ENCODE measurements at places on chromosomes 12 and 14.
A peak's percentile ranks its signal among the peaks of the same experiment; 100 is the strongest.

- peak; percentile 59 for DNase-seq
These were observed 34.8 kb downstream of the DLK1 start for GRCh38 chr14:100761481-100761880.

DNA sequence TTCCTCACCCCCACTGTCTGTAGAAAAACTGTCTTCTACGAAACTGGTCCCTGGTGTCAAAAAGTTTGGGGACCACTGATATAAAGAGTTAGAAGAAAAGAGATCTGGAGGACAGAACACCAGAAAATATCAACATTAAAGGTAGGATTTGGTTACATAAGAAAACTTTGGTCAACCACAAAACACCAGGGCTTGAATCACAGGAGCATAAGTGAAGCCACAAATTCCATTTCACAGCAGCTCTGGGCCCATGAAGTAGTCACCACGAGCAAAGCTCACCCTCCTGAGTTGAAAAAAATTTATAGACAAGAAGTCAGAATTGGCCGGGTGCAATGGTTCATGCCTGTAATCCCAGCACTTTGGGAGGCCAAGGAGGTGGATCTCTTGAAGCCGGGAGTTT is 19.4 kb downstream of the RALGAPA1 start:
- peak; percentile 10 for DNase-seq

DNA sequence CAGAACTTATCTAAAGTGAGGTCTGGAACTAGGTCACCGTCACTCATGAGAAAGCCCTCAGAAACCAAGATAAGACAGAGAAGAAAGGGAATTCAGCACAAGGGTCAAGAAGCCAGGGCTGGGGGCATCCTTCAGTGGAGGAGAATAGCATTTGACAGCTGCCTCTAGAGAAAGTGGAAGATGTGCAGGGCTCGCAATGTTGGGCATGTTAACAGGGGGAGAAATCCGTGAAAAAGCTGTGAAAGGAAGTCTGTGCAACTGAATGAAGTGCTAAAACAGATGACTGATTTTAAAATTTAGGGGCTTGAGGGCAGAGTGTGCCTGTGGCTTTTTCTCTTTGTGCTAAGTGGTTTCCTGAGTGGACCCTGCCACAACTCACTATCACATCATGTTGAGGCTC is 97.7 kb upstream of the IFNG-AS1 start:
- no peak for DNase-seq

DNA sequence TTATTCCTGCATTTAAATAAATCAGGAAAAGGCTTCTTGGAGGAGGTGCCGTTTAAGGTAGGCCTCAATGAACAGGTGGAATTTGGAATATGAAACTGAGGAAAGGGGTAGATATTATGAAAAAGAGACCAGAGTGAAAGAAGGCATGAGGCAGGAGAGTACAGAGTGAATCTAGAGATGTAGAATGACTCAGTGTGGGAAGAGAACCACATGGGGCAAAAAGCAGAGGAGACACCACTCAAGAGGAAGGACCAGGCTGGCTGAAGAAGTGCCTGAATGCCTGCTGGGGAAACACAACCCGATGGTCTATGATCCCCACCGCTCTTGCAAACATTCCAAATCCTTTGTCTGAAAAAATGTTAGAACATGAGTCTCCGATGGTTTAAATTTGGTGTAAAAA is 1134.1 kb downstream of the VRK1 start:
- DNase-seq, result no peak

DNA sequence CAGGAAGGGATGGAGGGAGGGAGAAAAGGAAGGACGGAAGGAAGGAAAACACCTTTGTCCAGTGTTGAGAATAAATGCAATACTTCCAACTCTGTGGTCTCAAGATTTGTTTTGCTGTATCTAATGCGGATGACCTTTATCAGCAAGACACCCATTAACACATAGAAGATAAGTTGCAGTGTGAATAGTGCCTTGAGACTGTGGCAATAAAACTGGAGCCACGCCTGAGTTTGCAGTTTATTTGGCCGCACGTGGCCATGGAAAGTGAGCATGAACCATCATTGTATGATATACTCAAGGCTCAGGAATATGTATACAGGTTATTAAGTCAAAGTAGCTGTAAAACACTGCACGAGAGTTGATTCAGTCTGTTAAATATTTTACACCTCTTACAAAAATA is 113.6 kb upstream of the EEA1 start:
- no peak for DNase-seq

DNA sequence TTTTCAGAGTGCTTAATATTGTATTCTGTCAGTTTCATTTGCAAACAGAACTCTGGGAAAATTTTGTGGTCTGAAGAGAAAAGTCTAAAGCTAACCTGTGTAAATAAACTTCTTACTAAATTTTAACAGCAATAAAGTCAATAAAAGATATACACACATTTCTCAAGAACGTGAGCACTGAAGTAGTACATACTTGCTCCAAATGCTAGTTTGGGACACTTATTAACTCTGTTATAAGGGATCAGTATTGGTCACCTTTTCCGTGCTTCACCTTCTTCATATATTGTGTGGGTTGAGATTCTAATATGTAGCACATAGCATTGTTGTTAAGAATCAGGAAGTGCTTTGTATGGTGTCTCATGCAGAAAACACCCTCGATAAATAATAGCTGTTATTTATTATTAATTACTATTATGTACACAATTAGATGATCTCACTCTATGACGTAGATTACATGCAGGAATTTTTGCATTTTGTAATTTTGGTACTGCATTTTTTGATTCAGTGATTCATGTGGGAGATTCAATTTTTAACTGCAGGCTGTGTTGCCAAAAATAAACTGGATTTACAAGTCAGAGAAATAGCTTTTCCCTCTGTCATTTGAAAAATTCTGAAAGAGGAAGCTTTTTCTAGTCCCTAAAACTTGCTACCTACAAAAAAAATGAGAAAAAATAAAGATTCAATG is 300.9 kb downstream of the ACSS3 start:
- DNase-seq, result no peak

DNA sequence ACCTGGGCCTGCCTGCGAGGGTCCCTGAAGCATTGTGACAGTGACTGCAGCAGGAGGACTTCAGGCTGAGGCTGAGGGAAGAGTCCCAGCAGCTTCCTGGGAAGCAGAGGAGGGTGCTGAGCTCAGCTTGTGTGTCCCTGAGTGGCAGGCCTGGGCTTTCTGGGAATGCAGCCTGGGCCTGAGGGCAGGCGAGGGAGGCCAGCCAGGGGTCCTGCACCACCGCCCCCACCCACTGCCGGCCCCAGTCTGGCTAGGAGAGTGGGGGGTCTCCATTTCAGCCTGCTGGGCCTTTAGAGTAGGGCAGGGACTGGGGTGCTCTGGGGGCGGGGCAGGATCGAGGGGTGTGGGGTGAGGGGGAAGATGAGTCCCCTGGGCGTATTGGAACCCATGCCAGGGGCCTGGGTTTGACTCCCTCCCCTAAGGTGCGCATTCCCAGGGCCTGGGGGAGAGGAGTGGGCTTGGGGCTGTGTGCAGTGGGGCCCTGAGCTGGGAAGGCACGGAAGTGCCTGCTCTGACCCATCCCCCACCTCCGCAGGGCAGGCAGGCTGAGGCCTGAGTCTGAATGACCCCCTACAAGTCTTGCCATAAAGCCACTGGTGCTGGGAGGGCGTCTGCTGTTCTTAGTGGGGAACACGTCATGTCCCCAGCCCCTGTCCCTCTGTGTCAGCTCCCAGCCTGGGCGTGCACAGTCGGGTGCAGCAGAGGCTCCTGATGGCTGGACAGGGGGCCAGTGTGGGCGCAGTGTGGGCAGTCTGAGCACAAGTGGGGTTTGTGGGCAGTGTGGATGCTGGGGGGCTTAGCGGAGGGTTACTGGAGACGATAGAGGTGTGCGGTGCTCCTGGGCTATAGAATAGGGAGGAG is 46.4 kb downstream of the KRT80 start:
- DNase-seq, result no peak

GRCh38 chr14:68223631-68224030 is 404.1 kb downstream of the RAD51B start:
- no peak for DNase-seq

- DNase-seq, result no peak
These were observed 46.1 kb downstream of the CPM start for GRCh38 chr12:68886636-68887572.

DNA sequence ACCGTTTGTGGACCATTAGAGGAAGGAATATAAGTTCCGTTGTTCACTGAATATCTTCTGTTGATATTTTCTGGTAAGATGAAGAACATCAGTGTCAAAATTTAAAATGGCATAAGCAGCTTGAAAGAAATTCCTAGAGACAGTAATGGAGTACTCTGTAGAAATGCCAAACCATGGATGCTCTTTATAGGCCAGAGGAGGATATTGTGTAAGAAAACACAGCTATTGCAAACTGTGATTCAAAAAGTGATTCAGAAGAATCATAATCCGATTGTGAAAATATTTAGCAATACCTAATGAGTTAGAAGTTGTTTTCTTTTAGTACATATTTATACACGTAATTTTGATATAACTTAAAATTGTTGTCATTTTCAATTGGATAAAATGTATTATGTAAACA is 102.8 kb downstream of the SLC16A7 start:
- peak; percentile 48 for DNase-seq

GRCh38 chr12:104928036-104928745 is 29.9 kb downstream of the SLC41A2 start:
- DNase-seq, result peak; percentile 13

- DNase-seq, result no peak
These were observed 9.6 kb downstream of the PRKAG1 start for GRCh38 chr12:49008943-49009342.

- DNase-seq, result no peak
These were observed 1.2 kb downstream of the AREL1 start for GRCh38 chr14:74711651-74712050.

GRCh38 chr14:51513933-51514332 is 137.8 kb upstream of the FRMD6 start:
- no peak for DNase-seq

DNA sequence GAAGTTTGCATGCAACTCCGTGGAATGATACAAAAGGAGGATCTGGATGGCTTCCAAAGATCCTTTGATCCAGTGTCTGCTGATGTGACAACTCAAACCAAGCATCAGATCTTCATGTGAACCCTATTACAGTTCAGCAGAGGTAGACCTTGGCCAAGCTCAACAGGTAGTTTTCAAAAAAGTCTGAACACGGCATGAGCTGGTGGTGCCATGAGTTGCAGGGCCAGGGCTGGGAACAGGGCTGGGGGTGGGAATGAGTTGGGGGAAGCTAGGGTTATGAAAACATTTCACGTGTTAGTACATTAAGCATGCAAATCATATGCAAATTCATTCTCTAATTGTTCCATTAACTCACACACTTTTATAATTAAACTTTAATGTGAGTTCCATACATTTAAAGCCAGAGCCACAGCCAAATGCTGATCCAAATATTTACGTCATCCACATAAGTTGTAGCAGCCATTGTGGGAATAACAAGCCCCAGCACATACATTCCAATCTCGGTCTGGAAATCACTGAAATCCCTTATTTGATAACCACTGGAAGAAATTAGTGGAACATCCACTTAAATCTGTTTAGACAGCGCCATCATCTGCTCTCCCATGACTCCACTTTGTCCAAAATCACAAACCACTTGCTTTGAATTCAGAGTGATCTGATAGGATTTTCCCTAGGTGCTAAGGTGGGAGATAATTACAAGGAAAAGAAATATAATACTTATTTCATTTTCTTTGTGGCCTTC is 158.5 kb downstream of the APAF1 start:
- peak; percentile 24 for DNase-seq

- no peak for DNase-seq
These were observed 128.5 kb upstream of the DCN start for GRCh38 chr12:91311081-91311480.

DNA sequence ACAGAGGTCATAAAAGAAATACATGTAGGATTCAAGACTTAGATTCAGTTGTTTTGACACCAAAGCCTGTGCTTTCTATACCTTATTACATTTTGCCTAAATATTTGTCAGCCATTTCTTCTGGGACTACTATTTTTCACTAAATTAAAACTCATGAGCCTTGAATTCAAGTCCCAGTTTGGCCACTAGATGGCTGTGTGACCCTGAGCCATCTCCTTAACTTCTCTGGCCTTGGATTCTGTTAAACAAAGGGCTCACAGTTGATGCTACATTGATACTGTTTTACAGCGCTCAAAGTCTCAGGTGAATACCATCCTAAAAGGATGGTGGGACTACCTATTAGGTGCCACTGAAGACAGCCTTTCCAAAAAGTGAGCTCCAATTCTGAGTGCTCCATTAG is 39.6 kb upstream of the CCDC198 start:
- DNase-seq, result peak; percentile 12

All from AG08395 (cell line).